ENCODE measurements at places on chromosomes 4 and X.

DNA sequence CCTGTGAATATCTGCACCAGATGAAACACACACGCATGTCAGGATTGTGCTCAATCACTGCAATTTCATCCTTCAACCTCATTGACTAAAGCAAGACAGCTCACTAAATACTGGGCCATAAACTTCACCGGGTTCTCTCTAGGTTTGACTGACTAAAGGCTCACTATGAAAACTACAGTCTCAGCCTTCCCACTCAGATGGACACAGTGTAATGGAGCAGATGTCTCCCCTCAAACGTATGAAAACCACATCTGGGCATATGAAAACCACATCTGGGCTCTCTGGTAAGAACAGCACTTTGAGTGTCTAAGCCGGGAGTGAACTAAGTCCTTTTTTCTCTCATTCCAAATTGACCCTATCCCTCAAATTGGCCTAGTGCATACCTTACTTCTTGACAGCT, 15.2 kb downstream of the GEMIN8 start:
- no peak for DNase-seq

DNA sequence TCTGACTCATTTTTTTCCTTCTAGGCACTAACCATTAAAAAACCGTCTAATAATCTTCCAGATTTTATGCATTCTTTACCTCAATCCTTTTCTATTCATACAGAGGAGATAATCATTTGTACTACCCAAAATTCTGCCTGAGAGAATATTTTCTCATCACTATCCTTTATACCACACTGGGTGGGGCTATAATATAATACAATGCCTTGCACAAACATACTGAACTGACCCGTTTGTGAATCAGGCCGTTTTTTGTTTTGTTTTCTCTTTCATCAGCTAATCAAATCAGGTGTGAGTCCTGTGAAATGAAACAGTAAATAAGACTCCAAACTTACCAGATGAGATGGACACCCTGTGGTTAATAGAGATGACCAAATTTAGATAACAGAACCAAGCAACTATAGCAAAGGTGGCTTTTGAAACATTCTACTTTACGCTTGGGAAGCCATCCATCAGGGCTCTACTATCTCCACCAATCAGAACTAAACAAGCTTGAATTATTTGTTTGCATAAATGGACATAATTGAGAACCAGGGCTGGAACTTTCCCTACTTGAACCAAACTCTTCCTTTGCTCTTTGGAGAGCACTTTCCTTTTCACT, 573.0 kb downstream of the GABRG1 start:
- no peak for DNase-seq

DNA sequence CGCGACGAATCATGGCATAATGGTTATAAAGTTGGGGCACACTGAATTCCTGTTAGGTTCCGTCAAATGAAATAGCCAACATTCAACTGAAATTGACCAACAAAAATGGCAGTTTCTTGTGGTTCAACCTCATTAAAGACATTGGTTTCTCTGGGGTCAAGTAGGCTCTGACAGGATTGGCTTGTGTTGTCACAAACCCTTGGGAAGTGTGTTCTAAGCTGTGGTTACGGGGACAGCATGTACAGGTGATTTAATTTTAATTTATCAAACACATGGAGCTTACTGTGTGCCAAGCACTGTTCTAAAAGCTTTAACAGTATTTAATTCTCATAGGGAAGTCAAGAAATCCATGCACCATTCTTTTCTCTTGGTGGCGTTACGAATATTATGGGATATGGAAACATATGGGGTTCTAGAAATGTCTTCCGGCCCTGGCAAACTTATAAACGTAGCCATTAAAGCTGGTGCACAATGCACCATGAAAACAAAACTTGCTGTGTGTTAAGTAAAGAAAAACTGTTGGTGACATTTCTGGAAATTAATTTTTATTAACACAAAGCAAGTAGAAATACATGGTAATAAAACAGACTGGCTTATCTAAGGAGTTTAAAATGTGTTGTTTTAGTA, 891 bp downstream of the XK start:
- no peak for DNase-seq

GRCh38 chr4:150178161-150178560, 99.9 kb downstream of the DCLK2 start:
- peak; percentile 20 for DNase-seq

- DNase-seq = peak; percentile 80
Observed at GRCh38 chrX:45714866-45715265, 514.2 kb upstream of the DIPK2B start.

GRCh38 chr4:107913283-107913899, 18.0 kb upstream of the CYP2U1 start:
- DNase-seq = peak; percentile 87

DNA sequence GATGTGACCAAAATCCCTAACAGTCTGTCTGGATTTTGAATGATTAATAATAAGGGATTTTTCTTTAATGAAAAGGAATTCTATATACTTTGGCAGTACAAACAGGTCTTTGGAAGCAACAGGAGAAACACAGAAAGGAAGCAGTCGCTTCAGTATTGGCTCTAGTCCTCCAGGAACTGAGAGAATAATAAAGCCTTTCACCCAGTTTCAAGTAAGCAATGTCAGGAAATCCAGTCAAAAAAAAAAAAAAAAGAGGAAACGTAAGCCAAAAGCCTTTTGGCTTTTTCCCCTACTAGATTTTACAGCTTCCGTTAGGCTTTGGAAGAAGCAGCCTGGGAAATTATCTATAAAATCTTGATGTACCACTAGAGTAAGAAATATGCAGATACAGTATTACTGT, 61.7 kb upstream of the HDAC8 start:
- peak; percentile 1 for DNase-seq

- no peak for DNase-seq
Observed at GRCh38 chrX:13536551-13536950, 32.9 kb upstream of the EGFL6 start.

DNA sequence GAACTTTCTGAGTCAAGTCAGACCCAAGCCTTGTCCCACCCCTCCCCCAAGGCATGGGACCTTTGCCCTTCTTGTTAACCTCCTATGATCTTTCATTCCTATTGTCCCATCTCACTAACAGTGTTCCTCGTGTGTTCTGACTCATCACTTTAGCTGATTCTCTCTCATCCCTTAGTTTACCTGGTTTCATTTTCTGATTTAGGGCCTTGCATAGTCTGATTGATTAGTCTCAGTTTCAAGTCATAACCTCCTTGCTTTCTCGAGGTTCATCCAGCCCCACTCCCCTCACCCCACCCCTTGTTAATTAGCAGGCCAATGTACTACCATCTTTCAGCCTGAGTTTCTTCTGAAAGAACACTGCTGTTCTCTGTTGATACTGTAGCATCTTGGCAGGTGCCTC, 517.4 kb downstream of the RPA4 start:
- no peak for DNase-seq

DNA sequence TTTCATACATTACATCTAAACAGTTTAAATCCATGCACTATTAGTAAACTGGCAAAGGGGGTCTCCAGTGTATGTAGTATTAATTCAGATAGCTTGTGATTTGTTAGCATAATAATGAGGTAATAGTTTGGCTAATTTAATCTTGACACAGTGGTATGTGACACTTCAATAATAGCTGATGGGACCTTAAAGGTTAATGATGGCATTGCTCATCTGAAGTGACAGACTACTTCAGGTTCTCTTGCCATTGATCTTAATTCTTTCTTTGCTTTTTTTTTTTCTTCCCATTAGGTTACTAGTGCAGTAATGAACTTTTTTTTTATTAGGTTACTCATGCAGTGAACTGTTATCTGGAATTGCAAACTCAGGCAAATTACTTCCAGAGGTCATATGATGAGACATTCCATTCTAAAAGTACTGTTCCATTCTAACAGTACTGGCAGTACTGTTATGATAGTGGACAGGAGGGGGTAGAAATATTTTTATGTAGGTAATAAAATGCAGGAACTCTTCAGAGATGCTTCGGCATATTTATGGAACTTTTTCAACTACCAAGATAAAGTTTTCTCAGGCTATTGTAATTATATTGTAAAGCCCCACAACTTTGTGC, 911.3 kb upstream of the LCORL start:
- DNase-seq = no peak

DNA sequence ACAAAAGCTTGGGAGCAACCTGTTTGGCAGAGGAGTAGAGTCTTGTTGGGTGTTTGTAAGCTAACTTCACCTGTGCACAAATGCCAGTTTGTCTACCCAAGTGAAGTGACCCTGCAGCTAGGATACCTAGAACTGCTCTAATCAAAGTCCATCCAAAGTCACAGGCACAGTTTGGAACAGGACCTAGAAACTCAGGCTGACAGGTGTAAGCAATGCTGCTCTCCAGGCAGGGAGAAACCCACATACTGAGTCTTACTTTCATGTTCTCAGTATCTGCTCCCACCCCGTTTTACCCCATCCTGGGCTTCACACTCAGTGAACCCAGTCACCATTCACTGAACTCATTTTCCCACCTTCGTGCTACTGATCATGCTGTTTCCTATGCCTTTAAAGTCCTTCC, 40.3 kb downstream of the MAML3 start:
- DNase-seq = no peak

DNA sequence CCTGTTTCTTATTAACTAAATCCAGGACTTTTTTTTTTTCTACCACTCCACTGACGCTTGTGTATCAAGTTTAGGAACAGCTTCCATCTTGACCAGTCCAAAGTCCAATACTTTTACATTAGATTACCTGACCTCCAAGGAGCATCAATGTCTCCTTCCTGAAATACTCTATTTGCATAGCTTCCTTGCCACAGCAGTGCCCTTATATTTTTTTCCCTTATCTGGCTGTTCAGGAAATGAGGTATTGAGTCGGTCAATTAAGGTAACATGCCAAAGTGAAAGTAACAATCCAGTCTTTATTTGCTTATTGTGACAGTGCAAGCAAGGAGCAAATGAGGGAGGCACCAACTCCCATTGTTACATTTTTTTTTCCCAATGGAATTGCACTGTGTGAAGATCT, 730.8 kb upstream of the NDST4 start:
- DNase-seq = no peak

DNA sequence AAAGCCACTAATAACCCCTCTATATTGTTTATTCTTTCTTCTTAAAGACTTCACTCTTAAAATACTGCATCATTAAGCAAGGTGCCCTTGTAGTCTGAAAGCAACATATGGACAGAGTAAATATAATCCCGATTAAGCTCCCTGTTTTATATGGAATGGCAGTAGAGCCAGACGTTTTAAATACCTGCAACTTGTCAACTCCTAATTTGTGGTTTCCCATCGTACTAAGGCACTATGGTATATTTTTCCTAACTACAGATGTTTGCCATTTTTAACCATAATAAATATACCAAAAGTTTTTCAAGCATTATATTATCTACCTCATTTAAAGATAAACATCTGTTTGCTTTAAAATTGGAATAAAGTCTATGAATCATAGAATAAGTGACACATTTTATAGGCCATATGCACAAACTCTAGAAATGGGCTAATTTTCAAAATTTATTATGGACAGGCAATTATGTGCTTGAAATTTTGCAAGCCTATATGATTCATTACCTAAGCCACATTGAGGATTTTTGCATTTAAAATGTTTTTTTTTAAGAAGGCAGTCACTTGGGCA, 194.6 kb downstream of the FRMPD4 start:
- no peak for DNase-seq

GRCh38 chr4:112371361-112371760, 74.2 kb downstream of the ALPK1 start:
- no peak for DNase-seq

GRCh38 chr4:23999714-24000469, 110.0 kb upstream of the PPARGC1A start:
- no peak for DNase-seq

- no peak for DNase-seq
Observed at GRCh38 chr4:106034751-106035150, 139.5 kb downstream of the NPNT start.

- DNase-seq = no peak
Observed at GRCh38 chr4:17531538-17532285, 16.7 kb downstream of the CLRN2 start.

- peak; percentile 44 for DNase-seq
Observed at GRCh38 chrX:22310779-22311178, 38.1 kb downstream of the CBLL2 start.

DNA sequence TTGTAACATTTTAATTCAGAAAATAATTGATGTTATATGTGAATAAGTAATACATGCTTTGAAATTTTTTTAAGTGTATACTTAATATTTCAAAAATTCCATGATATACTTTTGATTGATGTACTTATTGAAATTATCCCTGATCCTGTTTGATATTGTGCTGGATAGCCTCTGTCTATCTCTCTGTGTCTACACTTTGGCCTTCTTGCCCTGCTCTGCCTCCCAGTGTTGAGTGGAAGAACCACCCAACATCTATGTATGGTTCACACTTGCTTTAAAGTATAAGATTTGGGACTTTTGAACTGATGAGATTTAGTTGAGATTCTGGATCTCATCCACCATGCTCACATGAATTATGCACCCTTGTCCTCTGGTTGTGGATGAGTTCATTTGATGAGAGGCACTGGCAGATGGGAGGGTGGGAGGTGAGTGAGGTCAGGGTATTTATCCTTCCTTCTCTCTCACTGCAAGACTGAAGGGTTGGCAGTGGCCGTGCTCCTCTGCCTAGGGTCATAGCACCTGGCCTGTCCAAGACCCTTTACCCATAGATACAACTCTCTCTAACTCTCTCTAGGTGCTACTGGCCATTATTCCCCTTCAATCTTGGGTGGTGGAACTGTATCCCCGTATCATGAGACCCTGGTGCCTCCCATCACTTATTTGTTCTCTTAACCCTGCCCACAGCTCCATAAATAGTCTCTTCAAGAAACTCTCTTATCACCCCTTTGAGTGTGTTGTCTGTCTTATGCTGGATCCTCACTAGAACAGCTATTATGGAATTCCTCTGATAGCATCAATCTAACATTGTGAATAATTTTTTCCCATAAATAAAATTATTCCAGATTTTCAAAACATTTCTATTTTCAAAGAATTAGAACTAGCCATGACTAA, 75.2 kb downstream of the CORIN start:
- no peak for DNase-seq

DNA sequence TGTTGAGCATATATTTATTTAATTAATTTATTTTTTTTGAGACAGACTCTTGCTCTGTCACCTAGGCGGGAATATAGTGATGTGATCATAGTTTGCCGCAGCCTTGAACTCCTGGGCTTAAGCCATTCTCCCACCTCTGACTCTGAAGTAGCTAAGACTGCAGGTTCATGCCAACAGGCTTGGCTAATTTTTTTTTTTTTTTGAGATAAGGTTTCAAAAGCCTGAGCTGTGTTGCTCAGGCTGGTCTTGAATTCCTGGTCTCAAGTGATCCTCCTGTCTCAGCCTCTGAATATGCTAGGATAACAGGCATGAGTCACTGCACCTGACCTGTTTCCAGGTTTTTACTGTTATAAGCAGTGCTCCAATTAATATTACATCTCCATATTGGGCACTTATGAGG, 4.8 kb downstream of the ADD1 start:
- peak; percentile 22 for DNase-seq

GRCh38 chr4:874056-874455, 48.1 kb upstream of the CPLX1 start:
- DNase-seq = no peak

DNA sequence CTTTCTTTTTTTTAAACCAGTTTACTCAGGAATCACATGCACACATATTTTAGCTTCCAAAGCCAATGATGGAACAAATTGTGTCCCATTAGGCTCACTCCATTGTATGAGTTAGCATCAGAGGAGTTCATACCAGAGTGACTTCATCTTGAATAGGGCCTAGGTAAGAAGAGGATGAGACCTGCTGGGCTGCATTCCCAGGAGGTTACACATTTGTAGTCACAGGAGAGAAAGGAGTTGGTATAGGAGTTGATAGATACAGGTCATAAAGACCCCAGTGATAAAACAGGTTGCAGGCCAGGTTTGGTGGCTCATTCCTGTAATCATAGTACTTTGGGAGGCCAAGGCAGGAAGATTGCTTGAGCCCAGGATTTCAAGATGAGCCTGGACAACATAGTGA, 9.3 kb downstream of the PDGFRA start:
- DNase-seq = no peak

All from cardiac fibroblast (primary cell).